Neural progenitor cell (in vitro differentiated cells): ENCODE measurements at places on chromosomes 7 and 10.

DNA sequence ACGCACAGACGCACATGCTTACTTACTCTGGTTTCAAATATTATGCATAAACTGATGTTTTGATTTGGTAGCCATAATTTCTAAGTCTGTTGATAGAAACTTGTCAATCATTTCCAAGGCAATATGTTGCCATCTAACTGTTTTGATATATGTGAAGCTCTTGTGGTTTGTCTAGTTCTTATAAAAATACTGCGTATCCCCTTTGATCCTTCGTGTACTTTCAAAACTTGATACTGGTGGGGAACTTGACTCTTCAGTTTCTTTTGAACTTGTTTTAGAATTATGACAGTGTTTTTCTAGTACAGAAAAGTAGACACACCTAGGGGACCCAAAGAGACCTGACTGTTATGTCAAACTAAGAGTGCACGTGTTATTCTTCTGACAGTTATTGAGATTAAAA is 708.0 kb downstream of the LRMDA start:
- DNase-seq: no peak

- DNase-seq: no peak
Measured at GRCh38 chr7:711093-711921, 15.2 kb upstream of the DNAAF5 start.

- DNase-seq: no peak
Measured at GRCh38 chr7:44971902-44972441, 6.8 kb downstream of the MYO1G start.

- DNase-seq: no peak
Measured at GRCh38 chr10:122484276-122485060, 23.1 kb downstream of the HTRA1 start.

- peak; percentile 66 for DNase-seq
Measured at GRCh38 chr10:106189292-106189691, 975.2 kb downstream of the SORCS1 start.

DNA sequence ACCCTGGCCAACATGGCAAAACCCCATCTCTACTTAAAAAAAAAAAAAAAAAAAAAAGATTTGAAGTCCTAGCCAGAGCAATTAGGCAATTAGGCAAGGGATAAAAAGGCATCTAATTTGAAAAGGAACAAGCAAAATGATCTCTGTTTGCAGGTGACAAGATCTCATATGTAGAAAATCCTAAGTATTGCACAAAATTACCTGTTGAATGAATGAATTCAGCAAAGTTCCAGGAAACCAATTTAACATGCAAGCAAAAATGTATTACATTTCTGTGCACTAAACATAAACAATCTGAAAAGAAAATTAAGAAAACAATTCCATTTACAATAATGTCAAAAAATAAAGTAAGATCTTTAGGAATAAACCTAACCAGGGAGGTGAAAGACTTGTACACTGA is 5.2 kb downstream of the PILRB start:
- DNase-seq: no peak

DNA sequence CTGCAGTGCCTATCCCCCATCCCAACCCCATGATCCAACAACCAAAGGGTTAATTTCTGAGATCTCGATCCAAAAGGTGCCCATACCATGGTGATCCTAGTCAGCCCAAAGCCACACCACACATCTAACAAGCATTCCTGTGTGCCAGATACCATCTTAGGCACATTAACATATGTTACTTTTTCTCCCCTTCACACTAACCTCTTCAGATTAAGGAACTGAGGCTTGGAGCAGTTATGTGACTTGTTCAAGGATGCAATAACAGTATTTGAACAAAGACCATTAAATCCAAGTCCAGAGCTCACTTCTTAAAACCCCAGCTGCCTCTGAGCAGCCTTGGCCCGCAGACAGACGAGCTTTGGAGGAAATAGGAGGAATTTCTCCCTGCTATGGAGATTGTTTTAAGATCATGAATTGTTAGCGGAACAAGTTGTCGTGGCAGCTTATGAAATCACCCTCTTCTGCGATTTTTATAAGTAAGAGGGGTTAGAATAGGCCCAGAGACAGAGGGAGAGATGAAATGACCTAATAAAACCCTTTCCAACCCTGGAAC is 327.2 kb downstream of the KCNMA1 start:
- no peak for DNase-seq

- DNase-seq: no peak
Measured at GRCh38 chr10:18402853-18403252, 248.5 kb downstream of the NSUN6 start.

DNA sequence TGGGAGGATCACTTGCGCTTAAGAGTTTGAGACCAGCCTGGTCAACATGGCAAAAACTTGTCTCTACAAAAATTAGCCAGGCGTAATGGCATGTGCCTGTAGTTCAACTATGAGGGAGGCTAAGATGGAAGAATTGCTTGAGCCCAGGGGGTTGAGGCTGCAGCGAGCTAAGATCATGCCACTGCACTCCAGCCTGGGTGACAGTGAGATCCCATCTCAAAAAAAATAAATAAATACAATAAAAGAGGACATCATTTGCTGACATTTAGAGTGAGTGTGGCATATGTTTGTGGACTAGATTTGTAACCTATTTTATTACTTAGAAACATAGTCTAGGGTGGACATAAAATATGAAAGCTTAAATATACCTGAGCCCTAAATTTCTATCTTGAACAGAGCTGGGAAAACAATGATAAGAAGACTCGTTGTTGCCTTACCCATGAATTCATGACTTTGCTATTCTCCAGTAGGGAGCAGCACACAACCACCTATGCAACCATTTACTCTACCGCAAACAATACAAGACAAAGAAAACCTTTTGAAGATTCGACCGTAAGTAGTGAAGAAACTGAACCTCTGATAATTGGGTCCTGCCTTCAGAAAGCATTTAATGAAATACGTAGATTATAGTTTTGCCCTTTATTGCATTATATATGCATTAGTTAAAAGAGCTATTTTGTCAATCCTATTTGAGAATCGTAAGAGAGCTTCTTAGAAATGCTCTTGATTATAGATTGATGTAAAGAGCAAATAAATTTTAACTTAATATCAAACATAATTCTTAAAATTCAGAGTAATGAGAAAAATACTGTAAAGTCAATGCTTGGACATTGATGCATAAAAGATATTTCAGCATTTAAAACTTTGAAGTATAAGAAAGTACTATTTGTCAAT is 83.5 kb downstream of the GNAT3 start:
- peak; percentile 60 for DNase-seq

DNA sequence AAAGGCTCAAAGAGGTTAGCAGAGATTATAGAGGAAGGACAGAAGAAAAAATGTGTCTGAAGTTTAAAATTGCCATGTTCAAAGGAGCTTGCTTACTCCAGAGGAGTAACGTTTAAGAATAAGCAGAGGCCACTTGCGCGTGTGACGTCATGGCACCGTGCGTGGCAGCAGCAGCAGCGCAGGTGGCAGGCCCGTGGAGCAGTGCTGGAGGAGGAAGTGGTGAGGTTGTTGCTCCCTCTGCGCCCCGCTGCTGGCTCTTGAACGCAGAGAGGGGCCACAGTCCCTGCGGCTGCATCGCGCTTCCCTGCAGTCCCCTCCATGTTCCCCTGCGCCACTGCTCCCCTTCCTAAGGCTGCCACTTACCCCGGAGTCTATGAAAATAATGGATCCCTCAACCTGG is 37.5 kb downstream of the GDI2 start:
- DNase-seq: no peak

DNA sequence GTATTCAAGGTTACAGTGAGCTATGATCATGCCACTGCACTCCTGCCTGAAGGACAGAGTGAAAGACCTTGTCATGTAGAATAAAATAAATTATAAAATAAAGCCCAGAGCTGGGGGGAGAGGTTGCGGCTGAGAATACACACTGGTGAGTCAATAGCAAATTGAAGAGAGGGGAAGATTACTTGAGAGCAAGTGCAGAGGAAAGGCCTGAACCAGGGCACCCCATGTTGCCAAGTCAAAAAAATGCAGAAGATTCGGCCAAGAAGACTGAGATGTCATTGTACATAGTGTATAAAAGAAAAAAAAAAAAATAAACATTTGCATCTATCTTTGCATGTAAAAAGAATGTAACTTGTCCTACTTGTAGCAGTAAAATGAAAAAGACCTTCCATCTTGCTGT is 32.5 kb downstream of the RHEB start:
- no peak for DNase-seq

- DNase-seq: peak; percentile 83
Measured at GRCh38 chr7:5677538-5678294, 103.7 kb downstream of the RNF216 start.

GRCh38 chr10:129233351-129234148 is 233.5 kb upstream of the MGMT start:
- DNase-seq: no peak

GRCh38 chr7:43240565-43240964 is 128.1 kb downstream of the HECW1 start:
- no peak for DNase-seq

GRCh38 chr10:13161857-13162271 is 506 bp downstream of the MCM10 start:
- peak; percentile 39 for DNase-seq

DNA sequence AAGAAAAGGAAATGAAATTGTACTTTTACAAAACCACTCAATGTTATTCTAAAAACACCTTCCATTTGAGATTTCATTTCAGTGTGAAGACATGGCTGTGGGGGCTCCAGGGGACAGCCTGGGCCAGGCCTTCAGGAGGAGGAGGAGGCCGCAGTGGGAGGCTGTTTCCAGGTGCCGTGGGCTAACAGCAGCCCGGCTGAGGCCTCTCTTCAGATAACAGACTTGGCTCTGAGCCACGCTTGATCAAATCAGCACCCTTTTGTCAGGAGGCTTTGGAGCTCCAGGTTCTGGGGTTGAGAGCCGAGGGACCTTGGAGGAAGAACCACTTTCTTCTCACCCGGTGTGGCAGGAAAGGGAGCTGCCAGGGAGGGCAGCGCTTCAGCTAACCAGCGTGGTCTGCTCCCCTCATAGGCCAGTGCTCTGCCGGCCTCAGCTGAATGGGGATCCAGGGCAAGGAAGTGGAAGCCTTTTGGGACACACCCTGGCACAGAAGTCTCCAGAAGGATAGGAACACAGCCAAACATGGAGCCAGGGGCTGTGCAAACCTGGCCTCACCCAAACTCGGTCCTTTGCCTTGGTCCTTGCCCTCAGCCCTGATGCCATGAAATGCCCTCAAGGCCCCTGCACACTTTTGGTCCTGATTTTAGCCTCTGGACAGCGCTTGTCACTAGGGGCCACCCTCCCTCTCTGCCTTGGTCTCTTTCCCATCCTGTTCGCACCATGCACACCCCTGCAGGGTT is 23.5 kb upstream of the CHST15 start:
- DNase-seq: no peak

DNA sequence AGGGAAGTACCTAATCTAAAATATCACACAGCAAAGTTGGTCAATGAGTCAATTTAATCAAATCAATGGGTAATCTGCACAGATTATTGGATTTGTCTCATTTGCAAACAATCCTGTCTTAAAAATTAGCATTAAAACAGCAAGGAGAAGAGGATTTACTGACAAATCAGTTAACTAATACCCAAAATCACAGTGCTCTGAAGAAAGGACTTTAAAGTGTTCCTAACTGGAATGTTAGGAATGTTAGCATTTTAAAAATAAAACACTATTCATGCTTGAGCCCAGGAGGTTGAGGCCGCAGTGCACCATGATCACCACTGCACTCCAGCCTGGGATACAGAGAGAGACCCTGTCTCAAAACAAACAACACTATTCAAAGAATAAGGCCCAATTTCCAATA is 83.1 kb downstream of the CHCHD3 start:
- DNase-seq: peak; percentile 28

DNA sequence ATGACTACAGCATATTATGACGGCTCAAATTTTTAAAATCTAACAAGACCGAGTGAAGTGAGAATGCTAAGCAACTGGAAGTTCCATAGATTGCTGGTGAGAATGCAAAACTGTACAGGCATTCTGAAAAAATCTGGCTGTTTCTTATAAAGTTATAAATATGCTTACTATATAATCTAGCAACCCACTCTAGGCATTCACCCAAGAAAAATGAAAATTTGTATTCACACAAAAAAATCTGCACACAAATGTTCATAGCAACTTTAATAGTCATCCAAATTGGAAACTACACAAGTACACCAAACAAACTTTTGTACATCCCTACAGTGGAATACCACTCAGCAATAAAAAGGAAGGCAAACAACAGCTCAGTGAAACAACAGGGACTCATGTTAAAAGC is 39.9 kb upstream of the STARD3NL start:
- DNase-seq: no peak

- no peak for DNase-seq
Measured at GRCh38 chr7:135929722-135930141, 47.4 kb downstream of the MTPN start.

GRCh38 chr7:144038887-144039286 is 9.9 kb upstream of the OR2A5 start:
- no peak for DNase-seq

DNA sequence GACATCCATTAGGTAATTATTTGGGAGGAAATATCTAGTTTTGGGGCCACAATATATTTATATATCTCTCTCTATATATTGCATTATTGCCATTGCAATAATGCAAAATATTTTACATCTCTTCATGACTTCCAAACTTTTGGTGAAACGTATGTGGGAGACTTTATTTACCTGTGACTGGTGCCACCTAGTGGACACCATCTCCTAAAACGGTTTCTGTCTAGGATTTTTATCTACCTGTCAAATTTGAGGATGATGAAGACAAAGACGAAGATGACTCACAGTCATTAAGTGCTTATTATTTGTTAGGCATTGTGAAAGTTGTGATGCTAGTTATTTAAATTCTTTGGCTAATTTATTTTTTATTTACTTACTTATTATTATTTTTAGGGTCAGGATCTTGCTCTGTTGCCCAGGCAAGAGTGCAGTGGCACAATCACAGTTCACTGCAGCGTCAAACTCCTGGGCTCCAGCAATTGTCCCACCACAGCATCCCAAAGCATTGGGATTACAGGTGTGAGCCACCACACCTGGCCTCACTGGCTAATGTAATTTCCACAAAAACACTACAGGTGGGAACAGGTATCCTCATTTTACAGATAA is 18.7 kb upstream of the CBLL1 start:
- peak; percentile 68 for DNase-seq

- DNase-seq: no peak
Measured at GRCh38 chr7:159098811-159099655, 45.6 kb downstream of the VIPR2 start.

DNA sequence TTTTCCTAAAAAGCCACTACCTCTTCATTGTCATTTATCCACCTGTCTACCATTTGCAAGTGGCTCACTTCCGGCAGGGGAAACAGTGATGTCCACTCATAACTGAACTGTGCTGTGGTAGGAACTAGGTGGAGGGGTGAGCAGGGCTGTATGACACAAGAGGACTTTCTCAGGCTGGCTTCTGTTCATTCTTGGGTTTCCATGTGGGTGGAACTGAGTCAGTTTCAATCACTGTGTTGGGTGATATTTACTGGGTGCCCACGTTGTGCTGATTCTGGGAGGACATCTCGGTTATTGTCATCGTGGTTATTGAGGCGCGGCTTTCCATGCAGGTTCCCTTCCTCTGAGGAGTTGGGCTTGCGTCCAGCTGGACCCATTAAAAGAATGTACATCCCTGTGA is 38.8 kb downstream of the RAMP3 start:
- no peak for DNase-seq

DNA sequence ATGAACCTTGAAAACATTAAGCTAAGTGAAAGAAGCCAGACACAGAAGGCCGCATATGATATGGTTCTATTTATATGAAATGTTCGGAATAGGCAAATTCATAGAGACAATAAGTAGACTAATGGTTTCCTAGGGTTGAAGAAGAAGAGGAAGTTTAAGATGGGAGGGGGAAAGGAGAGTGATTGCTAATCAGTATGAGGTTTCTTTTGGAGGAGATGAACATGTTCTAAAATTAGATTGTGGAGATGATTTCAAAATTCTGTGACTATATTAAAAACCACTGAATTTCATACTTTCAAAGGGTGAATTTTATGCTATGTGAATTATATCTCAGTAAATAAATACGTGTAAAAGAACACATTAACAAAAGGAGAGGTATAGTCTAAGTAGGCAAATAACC is 176.4 kb upstream of the HPS1 start:
- no peak for DNase-seq
